ENCODE measurements at places on chromosomes 12 and 14.

GRCh38 chr12:109949089-109949488 is 47.1 kb downstream of the GIT2 start:
- no peak for DNase-seq

GRCh38 chr12:39441963-39442830 is 723 bp downstream of the KIF21A start:
- DNase-seq, result peak; percentile 60

DNA sequence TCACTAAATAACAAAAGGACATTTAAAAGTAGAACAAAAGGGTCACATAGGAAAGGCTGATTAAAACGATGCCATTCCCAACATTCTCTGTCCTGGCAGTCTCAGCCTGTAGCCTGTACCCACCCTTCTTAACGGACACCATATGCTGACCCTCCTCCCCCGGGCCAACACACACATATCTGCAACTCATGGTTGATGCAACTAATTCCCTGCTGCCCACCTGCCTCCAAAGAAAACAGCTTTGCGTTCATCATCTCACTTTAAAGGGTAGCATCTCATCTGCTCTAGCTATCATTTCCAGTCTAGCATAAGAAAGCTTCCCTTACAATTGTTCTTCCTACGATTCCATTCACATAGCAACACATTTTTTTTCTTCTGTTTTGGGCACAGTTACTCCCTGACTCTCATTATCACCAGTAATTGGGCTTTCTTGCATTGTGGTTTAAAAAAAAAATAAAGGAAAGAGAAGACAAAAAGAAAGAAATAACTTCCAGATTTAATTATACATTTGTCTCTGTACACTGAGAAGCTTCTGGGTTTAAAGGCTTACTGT is 92.9 kb downstream of the KCNC2 start:
- DNase-seq, result no peak

- no peak for DNase-seq
Measured at GRCh38 chr14:88245321-88245720, 77.7 kb downstream of the KCNK10 start.

DNA sequence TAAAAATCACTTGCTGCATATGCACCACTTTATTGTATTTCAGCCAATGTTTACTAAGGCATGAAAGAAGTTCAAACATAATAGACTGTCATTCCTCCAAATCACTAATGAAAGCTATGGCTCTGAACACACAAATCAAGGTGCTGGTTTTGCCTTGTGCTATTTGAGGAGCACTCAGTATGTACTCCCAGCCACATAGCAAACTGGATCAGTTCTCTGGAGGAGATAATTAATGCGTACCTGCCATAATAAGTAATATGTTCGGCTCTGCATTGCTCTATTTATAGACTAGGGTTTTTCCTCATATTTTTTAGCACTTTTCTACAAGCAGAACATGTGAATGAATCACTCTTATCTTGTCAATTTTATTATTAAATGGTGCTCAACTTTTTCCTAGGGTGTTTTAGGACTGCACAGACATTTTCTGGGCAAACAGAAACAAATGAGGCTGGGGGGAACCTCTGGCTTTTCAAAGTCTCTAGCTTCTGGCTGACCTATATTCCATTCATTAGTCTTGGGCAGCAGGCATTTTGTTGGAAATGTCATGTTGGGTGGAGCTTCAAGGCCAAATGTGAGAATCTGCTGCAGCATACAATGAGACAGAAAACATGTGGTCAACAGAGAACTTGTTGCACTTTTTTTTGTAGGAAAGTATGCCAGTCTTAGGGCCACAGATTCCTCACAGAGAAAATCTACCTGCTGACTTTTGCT is 88.4 kb downstream of the GRIP1 start:
- no peak for DNase-seq

- DNase-seq, result no peak
Measured at GRCh38 chr14:68470361-68470760, 322.5 kb downstream of the ZFP36L1 start.

- DNase-seq, result no peak
Measured at GRCh38 chr14:58118097-58118815, 33.8 kb downstream of the ARMH4 start.

- DNase-seq, result peak; percentile 46
Measured at GRCh38 chr12:128969480-128970055, 116.3 kb downstream of the GLT1D1 start.

GRCh38 chr12:123050331-123050831 is 69.9 kb downstream of the ARL6IP4 start:
- no peak for DNase-seq

DNA sequence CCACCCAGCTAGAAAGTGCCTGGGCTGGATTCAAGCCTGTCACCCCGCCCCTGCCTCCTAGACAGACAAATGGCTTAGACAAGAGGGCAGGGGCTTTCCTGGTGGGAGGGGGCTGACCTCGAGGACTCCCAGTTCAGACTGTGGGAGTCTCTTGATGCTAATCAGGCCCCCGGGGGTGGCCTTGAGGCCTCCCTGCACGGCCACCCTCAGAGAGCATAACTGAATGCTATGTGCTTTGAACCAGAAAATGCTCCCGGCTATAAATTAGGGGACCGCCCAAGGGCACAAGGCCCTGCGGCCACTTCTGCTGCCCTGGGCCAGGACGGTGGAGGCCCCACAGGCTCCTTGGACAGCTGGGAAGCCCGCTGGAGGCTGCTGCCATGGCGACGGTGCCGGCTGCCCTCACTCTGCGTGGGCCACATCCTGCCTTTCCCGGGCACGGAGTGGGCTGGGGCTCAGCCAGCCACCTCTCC is 111.0 kb upstream of the NCOR2 start:
- no peak for DNase-seq

DNA sequence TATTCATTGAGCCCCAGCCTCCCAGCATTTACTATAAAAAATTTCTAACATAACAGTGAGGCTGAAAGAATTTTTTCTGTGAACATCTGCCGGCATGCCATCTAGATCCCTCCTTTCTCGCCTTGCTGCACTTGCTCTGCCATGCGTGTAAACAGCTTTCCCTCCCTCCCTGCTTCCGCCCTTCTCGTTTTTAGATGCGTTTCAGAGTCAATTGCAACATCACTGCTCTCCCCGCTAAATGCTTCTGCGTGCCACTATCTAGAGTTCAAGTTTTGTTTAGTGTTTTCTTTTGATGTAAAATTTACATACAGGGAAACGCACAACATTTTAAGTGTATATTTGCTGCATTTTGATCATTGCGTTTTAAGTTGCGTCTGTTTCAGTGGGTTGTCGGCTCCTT is 83.6 kb downstream of the CCDC92 start:
- DNase-seq, result no peak

- DNase-seq, result peak; percentile 18
Measured at GRCh38 chr12:124993626-124994436, at the start of gene BRI3BP. Gene BRI3BP, plus strand, starts transcription at chr12:124993645. Its CDS starts 146 bp downstream, at chr12:124993791.

GRCh38 chr14:99507860-99508640 is 26.8 kb downstream of the CCNK start:
- no peak for DNase-seq

DNA sequence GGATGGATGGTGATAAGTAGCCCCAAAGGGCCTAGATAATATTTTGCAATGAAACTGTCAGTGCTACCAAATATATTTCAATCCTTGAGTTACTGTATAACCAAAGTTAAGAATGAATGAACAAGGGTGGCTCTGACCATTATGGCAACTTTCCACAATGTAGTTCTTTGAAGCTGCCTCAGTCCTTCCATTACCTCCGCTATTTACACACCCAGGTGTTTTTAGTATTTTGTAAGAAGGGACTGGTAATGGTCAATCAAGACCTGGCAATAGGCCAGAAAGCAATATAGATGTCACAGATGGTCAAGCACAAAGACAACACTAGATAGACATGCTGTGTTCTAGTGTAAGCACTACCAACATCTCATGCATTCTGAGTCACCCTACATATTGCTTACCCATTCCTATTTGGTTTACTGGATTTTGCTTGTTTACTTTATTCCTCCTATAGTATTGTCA is 16.3 kb downstream of the DUSP16 start:
- no peak for DNase-seq

GRCh38 chr14:50521912-50522341 is 10.4 kb downstream of the MAP4K5 start:
- DNase-seq, result no peak

- DNase-seq, result no peak
Measured at GRCh38 chr14:89902881-89903280, 51.6 kb downstream of the EFCAB11 start.

GRCh38 chr12:62192903-62193250 is 67.3 kb upstream of the USP15 start:
- DNase-seq, result no peak

- no peak for DNase-seq
Measured at GRCh38 chr12:65367396-65367795, 88.9 kb downstream of the MSRB3 start.

DNA sequence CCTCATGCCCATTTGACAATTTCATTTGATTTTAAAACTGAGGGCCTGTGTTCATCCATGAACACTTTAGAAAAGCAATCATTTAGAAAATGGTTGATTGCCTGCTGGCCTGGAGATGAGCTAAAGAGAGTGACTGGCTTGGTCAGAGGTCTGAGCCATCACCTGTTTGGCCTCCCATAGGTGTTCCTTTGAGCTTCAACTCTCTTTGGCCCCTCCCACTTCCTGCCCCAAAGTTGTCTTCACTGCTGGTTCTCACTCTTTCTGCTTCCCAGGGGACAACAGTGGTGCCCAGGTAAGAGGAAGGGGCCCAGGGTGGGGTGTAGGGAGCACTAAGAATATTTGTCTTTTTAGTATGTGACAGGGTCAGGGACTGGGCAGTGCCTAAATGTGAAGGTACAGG is 4.9 kb upstream of the TCP11L2 start:
- no peak for DNase-seq

- DNase-seq, result no peak
Measured at GRCh38 chr12:34399631-34400410, 377.5 kb downstream of the ALG10 start.

DNA sequence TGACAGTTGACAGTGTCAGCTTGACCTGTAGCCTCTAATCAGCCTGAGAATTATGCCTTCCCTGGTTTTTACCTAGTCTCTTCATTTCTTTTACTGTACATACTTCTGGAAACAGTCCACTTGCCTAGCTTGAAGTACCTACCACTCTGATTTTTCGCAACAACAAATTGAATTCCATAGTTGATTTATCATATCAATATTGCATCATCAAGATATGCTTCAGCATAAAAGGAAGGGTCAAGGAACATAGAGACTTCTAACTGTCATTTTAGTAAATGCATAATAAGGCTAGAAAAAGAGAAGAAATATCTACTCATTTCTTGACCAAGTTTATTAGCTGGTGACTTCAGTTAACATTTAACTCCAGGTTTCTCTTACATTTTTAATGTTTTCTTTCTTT is 174.2 kb upstream of the FAR2 start:
- no peak for DNase-seq

DNA sequence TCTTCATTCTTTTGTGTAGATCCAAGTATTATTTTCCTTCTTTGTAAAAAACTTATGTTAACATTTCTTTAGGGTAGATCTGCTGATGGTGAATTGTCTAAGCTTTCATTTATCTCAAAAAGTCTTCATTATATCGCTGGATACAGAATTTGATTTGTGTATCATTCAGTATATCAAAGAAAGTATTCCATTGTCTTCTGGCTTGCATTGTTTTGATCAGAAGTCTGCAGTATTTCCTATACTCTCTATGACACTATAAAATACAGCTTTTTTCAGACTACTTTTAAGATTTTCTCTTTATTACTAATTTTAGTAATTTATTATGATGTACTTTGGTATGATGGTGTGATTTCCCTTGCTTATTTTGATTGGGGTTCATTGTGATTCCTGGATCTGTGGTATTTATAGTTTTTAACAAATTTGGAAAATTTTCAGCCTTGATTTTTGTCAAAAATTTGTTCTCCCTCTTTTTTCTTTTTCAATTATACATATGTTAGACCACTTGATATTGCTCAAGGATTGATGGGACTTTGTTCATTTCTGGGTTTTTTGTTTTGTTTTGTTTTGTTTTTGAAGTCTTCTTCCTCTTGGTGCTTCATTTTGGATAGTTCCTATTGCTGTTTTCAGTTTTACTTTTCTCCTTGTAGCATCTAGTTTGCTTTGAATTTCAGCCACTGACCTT is 176.5 kb downstream of the ZFP36L1 start:
- DNase-seq, result no peak

GRCh38 chr14:80906336-80906735 is 35.2 kb downstream of the CEP128 start:
- DNase-seq, result no peak

DNA sequence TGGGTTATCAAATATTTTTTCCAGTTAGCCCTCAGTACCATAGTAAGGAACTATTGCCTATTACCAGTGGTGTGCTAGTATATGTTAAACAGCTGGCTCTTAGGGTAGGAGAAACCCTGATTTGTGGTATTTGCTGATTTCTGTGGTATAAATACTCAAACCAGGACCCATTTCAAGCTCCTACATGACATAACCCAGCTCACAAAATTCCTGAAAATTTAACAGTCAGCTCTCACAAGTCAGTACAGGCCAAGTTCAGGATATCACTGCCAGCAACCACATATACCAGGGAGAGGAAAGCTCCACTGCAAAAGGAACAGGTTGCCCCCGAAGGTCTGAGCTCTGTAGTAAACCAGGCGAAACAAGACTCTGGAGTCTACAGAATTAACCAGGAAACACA is 315.3 kb downstream of the NOVA1 start:
- no peak for DNase-seq

DNA sequence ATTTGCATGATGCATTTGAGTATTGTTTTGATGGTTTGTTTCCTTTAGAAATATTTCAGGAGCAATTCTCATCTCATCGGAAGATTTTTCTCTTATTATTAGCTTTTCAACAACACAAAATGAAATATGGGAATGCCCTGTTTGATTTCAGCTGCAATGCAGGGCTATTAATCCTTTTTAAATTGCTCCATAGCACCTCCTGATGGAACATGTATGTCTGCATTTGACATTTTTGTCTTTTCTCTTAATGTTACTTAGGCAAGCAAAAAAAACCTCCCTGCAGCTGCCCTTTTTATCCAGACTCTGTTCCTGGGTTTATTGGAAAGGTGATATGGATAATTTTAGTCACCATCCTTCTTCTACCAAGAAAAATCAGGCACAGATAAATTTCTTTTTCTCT is 895.8 kb downstream of the RPS29 start:
- no peak for DNase-seq

DNA sequence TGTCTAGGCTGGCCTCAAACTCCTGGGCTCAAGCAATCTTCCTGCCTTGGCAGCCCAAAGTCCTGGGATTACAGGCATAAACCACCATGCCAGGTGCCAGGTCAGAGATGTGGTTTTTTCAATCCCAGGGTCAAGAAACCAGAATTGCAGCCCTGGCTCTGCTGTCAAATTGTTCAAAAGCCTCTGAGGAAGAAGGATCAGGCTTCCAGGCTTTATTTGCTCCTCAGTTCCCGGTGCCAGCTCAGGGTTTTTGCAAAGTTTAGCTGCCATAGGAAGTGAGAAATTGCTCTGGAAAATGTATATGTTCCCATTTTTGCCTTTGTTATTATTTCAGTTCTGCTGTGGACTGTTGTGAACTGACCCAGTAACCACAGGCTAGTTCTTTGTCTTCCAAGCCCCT is 28.7 kb downstream of the WNT5B start:
- DNase-seq, result no peak

DNA sequence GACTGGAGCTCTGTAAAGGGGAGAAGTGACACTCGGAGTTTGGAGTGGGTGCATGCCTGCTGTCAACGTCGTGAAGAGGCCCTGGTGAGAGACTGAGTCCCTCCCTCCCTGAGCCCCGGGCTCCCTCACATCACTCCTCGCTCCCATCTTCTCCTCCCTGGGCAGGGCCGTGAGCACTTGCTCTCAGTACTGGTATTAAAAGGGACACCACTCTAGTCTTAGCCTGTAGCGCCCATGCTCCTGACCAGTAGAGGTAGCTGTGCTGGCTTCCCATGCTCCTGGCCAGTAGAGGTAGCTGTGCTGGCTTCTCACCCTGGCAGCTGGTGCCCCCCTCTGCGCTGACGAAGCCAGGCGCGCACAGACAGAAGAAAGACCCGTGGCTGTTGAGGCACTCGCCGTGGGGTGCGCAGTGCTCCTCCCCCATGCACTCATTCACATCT is 14.7 kb downstream of the ISCA2 start:
- DNase-seq, result no peak

Data from hypothalamus (tissue), 51 donors.